ENCODE measurements at places on chromosomes 2 and 18. TPM values are rescaled to one million over a fixed set of nuclear protein-coding genes. Genes with fewer than 3 reads are reported as not detected.
A peak's percentile ranks its signal among the peaks of the same experiment; 100 is the strongest.

- DNase-seq: no peak
Observed at GRCh38 chr18:54672846-54673475, 81.9 kb downstream of the DYNAP start.

- peak; percentile 16 for DNase-seq
Observed at GRCh38 chr2:185208261-185208660, 530.3 kb upstream of the FSIP2 start.

DNA sequence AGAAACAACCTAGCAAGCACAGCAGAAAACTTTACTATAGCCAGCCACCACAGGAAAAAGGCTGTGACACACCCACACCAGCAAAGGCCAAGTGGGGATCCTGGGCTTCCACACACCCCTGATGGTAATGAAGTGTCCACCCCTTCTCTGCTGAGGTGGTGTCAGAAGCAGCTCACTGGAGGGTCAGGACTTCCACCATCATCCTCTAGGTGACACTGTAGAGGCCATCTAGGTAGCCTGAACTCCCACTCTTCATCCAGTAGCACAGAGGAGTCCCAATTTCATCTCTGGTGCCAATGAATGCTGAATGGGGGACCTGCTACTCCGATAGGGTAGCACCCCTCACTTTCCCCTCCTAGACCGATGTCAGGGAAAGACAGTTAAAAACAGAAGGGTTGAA lies 1544.4 kb downstream of the LRP1B start:
- DNase-seq: no peak

CYTIP gene
- polyA plus RNA-seq: 0.94 TPM
